Naive thymus-derived CD8-positive, alpha-beta T cell (primary cell): ENCODE measurements at places on chromosomes 7 and 10. TPM values are rescaled to one million over a fixed set of nuclear protein-coding genes. Genes with fewer than 3 reads are reported as not detected.
A peak's percentile ranks its signal among the peaks of the same experiment; 100 is the strongest.

The GAD2 gene
- total RNA-seq: not detected

The GTF2I gene
- 185 TPM for total RNA-seq

The GJD4 gene
- total RNA-seq: not detected

GRCh38 chr7:42103456-42103855, 133.6 kb downstream of the GLI3 start:
- DNase-seq: no peak

- no peak for DNase-seq
Observed at GRCh38 chr7:28629216-28629842, 217.0 kb downstream of the CREB5 start.

The ZNF239 gene
- total RNA-seq: 4.8 TPM

The COMTD1 gene
- total RNA-seq: 16.1 TPM

GRCh38 chr10:35705051-35705450, 63.0 kb upstream of the FZD8 start:
- no peak for DNase-seq

The AASS gene
- 4.3 TPM for total RNA-seq

DNA sequence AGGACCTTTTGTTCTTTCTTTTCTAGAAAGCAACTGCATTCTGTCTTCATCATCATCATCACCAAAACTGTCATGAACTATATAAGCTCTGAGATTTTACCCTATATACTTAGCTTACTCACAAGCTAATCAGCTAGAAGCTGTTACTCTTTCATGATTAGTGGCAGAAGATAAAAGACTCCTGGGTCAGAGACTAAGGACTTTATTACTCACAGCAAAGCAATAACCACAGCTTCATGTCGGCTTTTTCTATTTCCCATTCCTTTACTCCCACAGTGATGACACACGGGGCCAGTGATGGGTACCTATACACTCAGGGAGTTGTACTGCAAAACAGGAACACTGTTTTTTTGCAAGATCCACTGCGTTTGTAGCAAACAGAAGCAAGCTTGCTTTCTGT, 8.4 kb upstream of the C10orf88 start:
- no peak for DNase-seq

DNA sequence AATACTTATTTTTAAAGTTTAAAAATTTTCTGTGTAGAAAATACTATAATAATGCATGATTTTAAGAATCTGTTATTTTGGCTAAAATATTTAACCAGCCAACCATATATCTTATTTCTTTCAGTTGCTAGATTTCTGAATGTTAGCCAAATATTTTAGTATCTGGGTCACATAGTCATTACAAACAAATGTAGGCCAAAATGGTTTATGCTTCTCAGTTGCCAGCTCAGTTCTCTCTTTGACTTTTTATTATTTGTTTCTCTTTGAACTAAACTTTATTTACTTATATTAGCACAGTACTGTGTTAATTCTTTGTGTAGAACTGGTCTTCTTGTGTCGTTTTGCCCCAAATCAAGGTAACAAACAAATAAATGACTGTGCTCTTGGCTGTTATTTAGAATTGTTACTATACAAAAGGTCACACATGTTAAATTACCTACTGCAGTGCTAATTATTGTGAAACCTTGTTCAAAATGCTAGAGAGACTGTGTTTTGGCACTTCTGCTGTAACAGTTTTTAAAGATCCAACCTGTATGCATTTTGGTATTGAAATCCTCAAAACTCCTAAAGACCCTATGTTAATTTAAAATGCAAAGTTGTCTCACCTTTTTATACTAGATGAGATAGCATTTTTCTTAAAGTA, 39.8 kb downstream of the ZEB1 start:
- no peak for DNase-seq

DNA sequence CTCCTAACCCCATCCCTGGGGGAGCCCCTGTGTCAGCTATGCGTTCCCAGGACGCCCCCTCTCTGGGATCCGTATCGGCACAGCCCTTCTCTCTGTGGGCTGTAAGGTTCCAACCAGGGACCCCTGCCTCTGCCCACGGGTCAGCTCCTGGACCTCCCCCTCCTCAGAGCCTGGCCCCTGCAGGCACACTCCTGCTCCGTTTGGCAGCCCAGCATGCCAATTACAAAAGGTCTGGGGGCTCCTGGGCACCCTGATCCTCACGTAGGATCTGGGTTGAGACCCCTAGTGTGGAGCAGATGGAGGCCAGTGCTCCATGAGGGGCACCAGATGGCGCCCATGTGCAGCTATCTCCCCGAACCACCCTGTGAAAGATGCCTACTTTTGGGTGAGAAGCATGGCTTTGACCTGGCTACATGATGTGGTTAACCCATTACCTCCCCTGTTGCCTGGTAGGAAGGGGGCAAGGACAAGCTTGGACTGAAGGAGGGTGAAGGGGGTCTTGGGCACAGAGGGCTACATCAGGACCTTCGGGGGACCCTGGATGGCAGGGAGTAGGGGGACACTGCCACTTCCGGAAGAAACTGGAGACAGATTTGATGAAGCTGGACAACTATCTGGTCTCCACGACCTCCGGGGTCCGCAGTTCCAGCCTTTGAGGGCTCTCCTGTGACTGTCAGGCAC, 9.0 kb downstream of the TACR2 start:
- DNase-seq: no peak

DNA sequence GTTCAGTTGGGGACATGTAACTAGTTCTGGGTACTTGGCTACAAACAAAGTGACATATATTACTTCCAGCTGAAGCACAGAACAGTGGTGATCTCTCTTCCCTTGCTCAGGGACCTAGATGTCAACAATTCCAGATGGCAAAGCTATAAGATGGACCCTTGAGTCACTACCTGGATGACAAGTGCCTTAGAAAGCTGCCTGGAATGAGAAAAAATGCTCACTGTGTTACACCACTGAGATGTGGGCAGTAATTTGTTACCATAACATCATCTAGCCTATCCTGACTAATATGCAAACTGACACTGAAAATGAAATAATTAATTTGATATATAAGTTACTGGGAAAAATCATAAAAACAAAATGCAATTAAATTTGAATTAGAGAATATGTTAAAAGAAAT, 16.4 kb upstream of the CTTNBP2 start:
- no peak for DNase-seq

The CTAGE4 gene
- total RNA-seq: 1.9 TPM

GRCh38 chr7:47314728-47315607, 266.9 kb downstream of the TNS3 start:
- DNase-seq: no peak

GRCh38 chr10:16835228-16835627, 18.0 kb upstream of the RSU1 start:
- DNase-seq: peak; percentile 28

The TLX1 gene
- not detected for total RNA-seq

DNA sequence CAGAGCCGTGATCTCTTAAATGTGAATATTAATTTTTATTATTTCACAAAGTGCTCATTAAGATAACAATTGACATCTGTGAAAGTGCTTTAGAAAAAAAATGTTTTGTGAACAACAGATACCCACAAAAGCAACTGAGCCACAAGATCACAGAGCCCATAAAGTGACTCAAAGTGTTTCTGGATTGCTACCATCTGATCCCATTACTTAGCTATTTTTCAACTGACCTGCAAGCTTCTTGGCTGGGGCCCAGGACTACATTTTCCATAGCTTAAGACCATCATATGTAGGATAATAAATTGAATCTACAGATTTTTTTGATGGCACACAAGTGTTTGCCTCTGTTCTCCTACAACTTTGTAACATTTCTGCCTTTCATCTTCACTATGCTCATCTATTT, 674.4 kb downstream of the PHTF2 start:
- DNase-seq: no peak

The GLUD1 gene
- total RNA-seq: 91.9 TPM

- peak; percentile 96 for DNase-seq
Observed at GRCh38 chr7:158812684-158813083, 16.6 kb downstream of the ESYT2 start.

The SFMBT2 gene
- 31.8 TPM for total RNA-seq

The UPK3B gene
- 7.3 TPM for total RNA-seq

GRCh38 chr10:69500864-69501468, 49.7 kb downstream of the TSPAN15 start:
- DNase-seq: no peak

The ITGA8 gene
- total RNA-seq: not detected
